ENCODE measurements at places on chromosomes 2 and 18. TPM values are rescaled to one million over a fixed set of nuclear protein-coding genes. Genes with fewer than 3 reads are reported as not detected.

- DNase-seq: no peak
These were observed 236.4 kb downstream of the HDAC4 start for GRCh38 chr2:239164335-239164871.

DNA sequence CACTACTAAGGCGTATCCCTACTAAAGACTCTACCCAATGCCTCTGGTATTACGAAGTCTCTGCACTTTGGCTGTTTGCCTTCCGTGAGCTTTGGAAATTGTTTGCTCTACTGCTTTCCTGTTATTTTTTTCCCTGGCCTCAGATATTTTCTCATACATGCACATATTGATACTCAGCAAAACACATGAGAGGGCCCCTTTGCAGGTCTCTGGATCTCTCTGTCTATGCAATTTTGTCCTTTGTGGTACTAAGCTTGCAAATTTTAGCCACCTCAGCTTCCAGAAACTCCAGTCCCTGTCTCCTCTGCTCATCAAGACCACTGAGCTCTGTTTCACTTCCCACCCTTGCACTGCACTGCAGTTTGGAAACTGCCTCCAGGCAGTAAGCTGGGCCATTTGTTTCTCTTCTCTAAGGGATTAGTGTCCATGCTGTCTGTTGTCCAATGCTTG is 46.6 kb downstream of the TAF1B start:
- DNase-seq: no peak

The SULT1C4 gene
- 12.4 TPM for total RNA-seq

DNA sequence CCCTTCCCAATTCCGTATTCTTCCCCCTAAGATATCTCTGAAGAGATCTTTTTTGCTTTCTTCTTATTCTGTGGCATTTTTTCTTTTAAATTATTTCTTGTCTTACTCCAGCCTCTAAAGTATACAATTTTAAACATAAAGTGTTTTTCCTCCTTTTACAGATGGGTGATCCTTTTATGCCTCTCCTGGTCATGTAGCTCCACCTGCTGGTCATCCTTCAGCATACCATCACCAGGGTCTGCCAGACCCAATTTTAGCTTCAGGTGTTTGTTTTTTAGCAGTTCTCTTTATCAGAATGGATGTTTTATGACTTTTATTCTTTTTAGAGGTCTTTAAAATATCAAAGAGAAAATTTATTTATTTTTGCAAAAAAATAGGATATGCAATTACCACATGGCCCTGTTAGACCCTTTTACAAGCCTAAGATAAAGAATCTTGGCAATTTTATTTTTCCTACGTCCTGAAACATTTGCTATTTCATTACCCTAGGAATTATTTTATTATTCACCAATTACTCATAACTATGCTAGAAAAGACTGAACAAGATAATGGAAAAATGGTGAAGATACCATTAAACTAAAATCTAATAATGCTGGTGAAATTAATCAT is 55.5 kb downstream of the PIGN start:
- peak; percentile 48 for DNase-seq

DNA sequence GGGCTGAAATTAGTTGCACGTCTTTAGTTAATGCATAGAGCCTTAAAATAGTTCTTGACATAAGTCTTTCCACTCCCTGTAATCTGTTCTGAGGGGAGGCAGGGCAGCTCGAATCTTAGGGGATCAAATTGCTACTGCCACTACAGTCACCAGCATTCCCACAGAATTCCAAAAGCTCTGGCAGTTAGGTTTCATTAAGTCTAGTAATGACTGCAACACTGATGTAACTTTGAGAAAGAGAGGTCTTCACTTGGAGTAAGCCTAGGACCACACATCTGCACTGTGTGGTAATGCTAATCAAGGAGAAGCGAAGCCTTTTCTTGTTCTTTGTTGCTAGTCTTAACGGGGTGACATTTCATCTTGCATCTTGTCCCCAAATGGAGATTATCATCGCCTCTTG is 19.3 kb upstream of the NCK2 start:
- no peak for DNase-seq

The EN1 gene
- total RNA-seq: not detected

- no peak for DNase-seq
These were observed 1.9 kb downstream of the TLX2 start for GRCh38 chr2:74515981-74516633.

- no peak for DNase-seq
These were observed 212.5 kb upstream of the SMAD2 start for GRCh38 chr18:48142994-48143393.

DNA sequence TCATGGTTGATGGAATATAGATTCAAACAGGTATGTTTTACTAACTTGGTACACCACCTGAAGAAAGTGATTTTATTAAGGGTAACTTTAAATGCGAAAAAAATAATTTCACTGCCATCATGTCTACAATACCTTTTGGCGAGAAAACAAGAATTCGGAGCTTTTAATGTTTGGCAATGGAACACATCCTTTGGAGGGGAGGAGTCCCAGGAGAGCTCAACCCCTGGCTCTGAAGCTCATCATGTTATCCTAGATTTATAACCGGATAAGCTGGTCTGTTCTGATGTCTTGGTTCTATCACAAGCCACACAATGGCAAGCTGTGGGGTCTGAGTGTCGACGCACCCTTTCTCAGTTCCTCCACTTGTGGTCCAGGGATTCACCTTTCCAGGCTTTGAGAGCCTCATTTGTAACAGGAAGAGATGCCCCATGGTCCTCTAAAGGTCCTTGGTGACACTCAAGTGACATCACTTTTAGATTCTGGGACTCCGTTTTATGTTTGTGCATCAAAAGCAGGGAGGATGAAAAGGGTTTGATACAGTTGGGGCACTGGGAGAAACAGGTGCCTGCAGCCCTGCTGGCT is 172.7 kb downstream of the BCL2 start:
- no peak for DNase-seq

The ANKRD12 gene
- 46.4 TPM for total RNA-seq

The PPM1G gene
- total RNA-seq: 32.6 TPM

The HAAO gene
- total RNA-seq: 18.5 TPM

The IL36RN gene
- total RNA-seq: not detected

The IL1B gene
- not detected for total RNA-seq

DNA sequence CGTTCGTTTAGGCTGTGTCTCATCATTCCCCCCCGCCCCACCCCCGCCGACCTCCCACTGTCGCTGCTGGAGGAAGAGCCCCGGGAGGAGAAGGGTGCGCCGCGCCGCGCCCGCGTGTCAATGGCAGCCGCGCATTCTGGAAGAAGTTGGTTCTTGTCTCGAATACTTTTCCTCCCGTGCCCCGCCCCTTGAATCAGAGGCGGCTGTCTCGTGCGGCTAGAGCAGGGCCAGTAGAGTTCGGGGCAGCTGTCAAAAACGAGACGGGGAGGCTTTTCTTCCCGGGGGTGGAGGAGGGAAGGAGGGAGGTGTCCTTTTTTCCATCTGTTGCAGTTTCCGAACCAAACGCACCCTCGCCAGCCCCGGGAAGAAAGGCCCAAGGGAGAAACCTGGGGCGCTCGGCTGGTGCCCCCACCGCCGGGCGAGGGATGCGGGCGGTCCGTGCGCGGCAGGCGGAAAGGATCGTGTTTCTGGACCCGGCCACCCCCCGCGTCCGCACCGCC is 410 bp upstream of the TGIF1 start:
- DNase-seq: peak; percentile 78

The ZNF512 gene
- 82.9 TPM for total RNA-seq

DNA sequence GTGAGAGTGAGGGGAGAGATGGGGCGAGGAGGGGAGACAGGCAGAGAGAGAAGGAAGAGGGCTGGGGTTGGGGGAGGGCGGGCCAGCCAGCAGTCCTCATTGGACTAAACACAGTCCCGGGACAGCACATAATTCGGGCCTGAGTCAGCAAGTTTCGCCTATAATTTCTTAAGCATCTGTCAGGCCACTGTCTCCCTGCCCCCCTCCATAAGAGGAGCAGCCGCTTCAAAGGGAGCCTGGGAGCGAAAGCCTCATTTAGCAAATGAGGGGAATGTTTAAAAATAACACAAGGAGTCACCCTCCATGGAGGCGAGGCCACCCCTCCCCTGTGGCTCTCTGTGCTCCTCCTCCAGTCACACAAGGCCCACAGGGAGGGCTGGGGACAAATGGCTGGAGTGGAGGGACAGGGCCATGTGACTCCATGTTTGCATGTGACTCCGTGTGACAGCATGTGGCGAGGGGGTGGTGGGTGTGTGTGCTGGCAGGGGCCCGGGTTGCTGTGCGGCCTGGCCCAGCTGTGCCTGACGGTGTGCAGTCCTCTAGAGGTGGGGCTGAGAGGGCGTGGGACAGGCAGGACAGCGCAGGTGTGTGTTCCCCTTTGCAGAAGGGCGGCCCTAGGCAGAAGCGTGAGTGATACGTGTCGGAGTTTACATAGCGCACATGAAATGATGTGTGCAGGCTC is 162.4 kb downstream of the CELF4 start:
- no peak for DNase-seq

DNA sequence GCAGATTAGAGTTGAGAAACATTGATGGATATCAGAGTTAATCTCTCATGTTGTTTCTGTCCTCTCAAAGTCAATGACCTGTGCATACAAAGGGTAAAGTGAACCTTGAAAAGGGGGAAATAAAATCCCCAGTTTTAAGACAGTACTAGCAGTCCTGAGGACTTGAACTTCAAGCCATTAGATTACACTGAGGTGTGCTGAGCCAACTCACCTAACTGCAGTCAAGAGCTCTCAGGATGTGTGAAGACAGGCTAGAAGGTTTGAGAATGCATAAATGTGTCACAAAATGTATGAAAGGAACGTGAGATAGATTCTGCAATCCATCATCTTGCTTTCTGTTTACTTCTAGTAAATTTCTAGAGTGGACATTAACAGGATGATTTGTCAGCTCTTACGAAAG is 35.5 kb downstream of the DOCK10 start:
- DNase-seq: no peak

The SETBP1 gene
- total RNA-seq: 74.0 TPM

Data from uterus (tissue), 4 donors.